ENCODE measurements at places on chromosomes 5 and 9.
A peak's percentile ranks its signal among the peaks of the same experiment; 100 is the strongest.

GRCh38 chr9:74940600-74940999, 12.1 kb downstream of the C9orf40 start:
- no peak for DNase-seq

- DNase-seq: no peak
These were observed 129.0 kb downstream of the SREK1 start for GRCh38 chr5:66273121-66273520.

DNA sequence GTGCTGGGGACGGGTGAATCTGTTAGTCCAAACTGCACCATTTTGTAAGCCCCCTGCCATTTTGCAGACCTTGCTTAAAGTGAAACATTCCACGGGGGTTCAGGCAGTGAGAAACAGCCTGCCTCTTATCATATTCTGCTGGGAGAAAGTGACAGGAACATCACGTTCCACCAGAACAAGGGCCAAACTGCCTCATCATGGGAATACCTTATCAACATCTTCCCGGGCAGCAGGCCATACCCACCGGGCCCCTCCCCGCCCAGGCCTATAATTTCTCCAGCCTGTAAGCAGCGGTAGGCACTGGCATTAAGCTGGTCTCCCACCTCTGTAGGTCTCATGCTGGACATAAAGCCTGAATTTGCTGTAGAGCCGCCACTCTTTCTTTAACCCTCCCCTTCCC, 1.5 kb upstream of the CFAP77 start:
- no peak for DNase-seq

DNA sequence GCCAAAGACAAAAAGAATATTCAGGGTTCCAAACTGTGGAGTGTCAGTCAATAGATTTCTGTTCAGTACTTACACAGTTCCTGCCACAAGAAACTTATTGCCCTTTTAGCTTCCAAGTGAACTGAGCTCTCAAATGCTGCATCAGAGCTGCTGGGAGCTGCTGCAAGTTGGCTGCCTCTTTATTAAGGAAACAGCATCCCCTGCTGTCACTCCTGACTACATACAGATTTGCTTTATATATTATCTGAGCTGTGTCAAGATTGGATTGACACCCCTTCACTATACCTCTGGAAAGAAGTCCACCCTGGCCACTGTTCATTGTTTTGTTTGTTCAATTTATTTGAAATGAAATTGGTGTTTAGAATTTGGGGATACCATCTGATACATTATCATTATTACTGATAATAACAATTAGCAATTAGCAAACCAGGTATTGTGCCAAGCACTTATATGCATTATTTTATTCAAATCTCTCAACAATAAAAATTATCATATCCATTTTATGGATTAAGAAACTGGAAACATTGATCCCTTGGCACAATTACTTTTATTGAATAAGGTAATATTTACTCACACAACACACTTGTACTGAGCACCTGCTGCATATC, 16.4 kb upstream of the C5orf58 start:
- no peak for DNase-seq

- DNase-seq: no peak
These were observed 9.5 kb downstream of the INVS start for GRCh38 chr9:100108559-100108958.

- no peak for DNase-seq
These were observed 53.2 kb downstream of the IQGAP2 start for GRCh38 chr5:76456258-76456657.

GRCh38 chr5:125233944-125234343, 487.5 kb upstream of the ZNF608 start:
- no peak for DNase-seq

DNA sequence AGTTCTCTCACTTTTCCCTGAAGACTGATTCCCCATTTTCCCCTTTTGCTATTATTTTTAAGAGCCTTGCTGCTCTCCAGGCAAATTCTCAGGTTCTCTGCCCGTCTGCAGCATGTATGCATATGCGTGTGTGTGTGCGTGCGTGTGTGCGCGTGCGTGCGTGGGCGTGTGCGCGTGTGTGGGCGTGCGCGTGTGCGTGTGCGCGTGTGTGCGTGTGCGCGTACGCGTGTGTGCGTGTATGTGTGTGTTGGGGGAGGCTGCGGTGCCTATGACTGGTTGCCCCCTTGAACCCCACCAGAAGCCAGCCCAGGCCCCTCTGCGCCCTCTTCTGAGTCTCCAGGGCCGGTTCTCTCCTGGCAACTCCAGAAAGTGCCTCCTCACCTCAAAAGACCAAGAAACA, 987 bp upstream of the FOXI1 start:
- no peak for DNase-seq

GRCh38 chr9:129237803-129238202, 59.7 kb upstream of the IER5L start:
- no peak for DNase-seq

GRCh38 chr5:100517301-100517974, 17.7 kb upstream of the FAM174A start:
- no peak for DNase-seq

- peak; percentile 22 for DNase-seq
These were observed 558 bp downstream of the GRPEL2 start for GRCh38 chr5:149345892-149346222.

DNA sequence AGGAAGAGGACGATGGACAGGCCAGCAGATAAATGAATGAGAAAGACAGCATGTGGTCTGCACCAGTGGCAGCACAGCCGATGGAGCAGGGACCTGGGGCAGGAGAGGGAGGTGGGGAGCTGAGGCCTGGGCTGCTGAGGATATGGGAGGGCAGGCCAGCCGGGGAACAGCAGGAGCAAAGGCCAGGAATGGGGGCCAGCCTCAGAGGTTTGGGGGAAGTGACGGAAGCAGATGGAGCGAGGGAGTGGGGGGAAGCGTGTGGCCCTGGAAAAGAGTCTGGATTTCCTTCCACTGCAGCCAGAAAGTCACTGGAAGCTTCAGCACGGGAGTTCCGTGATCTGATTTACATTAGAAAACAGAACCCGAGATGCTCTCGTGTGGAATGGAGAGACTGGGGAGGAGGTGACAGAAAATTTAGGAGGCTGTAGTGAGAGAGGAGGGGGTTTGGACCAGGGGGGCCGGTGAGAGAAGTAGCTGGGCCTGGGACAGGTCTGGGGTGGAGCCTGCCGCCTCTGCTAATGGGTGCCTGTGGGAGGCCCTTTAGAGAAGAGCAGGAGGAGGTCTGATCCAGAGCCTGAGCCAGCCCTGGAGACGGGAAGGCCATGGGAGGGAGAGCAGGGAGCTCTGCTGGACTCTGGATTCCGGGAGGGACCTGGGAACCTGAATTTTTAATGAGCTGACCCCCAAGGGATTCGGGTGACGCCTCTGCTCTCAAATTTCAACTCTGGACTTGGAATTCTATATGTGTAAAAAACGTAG, 65.4 kb downstream of the TSPAN17 start:
- no peak for DNase-seq

DNA sequence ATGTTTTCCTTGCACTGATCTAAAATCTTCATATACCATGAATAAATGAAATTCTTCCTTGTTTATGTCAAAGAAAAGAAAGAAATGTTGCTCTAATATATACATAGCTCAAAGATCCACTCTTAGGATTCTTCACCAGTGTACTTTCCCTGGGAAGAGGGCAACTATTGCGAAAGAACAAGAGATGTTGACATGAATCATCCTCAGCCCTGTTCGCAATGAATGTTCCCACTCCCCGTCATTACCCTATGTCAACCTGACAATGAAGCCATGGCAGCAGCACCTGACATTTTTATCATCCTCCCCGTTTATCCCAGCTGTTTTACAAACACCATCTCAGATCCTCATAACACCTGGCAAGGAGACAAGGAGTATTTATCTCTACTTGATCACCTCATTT, 409.1 kb upstream of the GRIA1 start:
- DNase-seq: no peak

- DNase-seq: no peak
These were observed 23.5 kb upstream of the SNX2 start for GRCh38 chr5:122751293-122751782.

DNA sequence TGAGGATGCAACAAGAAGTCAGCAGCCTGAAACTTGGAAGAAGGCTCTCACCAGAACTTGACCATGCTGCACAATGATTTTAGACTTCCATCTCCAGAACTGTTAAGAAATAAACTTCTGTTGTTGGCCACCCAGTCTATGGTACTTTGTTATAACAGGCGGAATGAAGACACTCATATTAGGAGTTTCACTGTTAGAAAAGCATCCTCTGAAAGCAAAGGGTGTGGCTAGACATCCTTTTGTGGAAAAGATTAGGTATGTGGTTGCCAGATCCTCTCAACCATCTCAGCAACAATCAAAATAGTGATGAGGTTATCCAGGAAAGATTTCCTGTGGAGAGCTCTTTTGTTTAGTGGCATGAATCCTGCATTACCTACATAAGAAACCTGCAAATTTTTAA, 20.7 kb downstream of the ITGA2 start:
- no peak for DNase-seq

- DNase-seq: peak; percentile 60
These were observed 69.8 kb downstream of the ICE1 start for GRCh38 chr5:5492087-5492933.

- DNase-seq: no peak
These were observed 29.0 kb upstream of the CCDC112 start for GRCh38 chr5:115325296-115325959.

- no peak for DNase-seq
These were observed 7.2 kb downstream of the TBCA start for GRCh38 chr5:77768978-77769377.

DNA sequence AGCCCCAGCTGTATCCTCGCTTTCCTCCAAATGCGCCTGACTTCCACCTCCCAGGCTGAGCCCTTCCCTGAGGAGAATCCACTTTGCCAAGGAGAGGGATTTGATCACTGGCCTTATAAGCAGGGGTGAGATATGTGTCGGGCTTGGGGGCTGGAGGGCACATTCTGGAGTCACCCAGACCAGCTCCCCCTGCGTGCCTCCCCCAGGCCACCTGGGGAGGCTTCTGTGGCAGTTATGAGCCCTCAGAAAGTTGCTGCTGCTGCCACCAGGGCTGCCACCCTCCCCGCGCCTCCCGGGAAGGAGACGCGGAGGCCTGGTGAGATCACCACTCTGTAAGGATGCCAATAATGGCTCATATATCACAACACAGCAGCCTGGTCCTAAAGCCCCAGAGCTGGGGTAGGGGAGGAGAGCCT, 211.5 kb downstream of the PAPPA start:
- DNase-seq: no peak

GRCh38 chr5:14595189-14595588, 13.6 kb downstream of the OTULINL start:
- peak; percentile 44 for DNase-seq

GRCh38 chr5:150559701-150560100, 51.8 kb downstream of the NDST1 start:
- DNase-seq: no peak

DNA sequence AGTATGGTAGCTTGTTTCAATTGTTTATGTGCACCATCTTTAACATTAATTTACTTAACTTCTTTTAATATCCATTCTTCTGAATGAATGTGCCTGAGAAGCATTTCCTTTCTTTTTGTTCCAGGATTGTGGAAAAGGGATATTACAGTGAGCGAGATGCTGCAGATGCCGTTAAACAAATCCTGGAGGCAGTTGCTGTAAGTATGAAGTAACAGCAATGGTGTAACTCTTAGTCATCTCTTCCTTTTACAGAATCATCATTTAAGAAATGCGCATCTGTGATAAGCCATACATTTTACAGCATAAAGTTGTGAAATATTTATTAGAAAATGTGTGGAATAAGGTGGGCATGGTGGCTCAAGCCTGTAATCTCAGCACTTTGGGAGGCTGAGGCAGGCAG, 117.7 kb downstream of the STARD4 start:
- DNase-seq: no peak

GRCh38 chr9:111662576-111663300, 1.3 kb downstream of the GNG10 start:
- peak; percentile 45 for DNase-seq

- DNase-seq: no peak
These were observed 7.0 kb upstream of the SH3GL2 start for GRCh38 chr9:17571825-17572224.

DNA sequence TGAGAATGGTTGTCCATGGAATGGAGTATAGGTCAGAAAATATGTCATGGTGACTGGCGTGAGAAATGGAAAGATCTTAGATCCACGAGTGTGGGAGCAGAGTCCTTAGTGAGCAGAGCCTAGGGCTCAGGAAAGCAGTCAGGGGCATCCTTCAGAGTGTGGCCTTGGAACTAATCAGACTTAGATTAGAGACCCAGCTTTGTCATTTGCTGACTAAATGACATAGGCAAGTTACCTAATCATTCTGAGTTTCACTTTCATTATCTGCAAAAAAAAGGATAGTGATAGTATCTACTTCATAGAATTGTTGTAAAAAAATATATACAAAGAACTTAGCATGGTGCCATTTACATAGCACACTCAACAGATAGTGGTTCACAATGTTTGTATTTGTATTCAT, 24.3 kb upstream of the SLIT3 start:
- DNase-seq: no peak

DNA sequence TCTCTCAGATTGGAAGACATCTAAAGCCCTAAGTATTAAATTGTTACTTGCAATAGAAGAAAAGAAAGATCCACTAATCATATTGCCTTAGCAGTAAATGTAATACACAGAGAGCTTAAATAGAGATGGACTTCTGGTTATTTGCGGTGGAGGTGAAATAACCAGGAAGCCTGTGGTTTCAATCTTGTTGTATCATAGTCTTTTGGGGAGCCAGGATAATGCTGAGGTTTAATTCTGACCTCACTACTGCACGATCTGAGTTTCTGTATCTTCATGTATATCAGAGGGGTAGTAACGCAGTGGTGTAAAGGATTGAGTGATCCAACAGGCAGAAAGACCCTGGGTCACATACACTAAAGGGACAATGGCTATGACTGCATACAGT, 71.7 kb downstream of the ANKRD55 start:
- no peak for DNase-seq

DNA sequence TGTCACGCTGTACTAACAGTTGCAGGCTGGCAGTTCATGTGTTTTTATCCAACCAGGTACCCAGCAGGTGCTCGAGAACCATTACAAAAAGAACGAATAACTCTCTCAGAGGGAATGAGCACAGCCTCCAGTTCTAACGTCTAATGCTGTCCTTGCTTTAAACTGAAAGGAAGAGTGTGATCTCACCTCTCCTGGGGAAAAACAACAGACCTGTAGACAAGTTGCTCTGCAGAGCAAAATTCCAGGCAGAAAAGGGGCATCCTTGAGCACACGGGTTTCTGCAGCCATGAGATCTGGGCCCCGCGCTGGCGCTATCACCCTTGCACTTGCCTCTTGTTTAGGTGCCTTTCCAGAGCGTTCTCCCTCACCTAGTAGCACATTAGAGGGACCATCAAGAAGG, 92.5 kb upstream of the DNAH5 start:
- no peak for DNase-seq

- no peak for DNase-seq
These were observed 195.9 kb downstream of the TTC39B start for GRCh38 chr9:15111071-15111470.

GRCh38 chr5:169988947-169989346, 8.7 kb upstream of the INSYN2B start:
- DNase-seq: no peak

- DNase-seq: no peak
These were observed 49.4 kb upstream of the KLF9 start for GRCh38 chr9:70463877-70464276.

DNA sequence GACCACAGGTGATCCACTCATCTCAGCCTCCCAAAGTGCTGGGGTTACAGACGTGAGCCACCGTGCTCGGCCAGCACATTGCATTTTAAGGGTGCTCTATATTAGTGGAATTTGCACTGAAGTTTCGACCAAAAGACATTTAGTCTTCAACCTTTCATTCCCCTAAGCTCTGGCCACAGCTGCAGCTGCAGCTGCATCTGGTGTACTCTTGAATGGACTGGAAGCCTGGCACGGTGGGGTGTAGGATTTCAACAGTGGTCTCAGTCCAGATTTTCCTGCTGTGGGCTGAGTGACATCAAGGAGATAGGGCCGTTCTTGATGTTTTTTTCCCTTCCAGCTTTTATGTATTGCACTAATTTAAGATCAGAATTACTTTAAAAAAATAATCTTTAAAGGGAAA, 255.2 kb downstream of the PDZD2 start:
- DNase-seq: no peak
